ENCODE measurements at places on chromosomes 1 and 21.

GRCh38 chr1:229104654-229105053 lies 166.3 kb upstream of the RAB4A start:
- no peak for DNase-seq

DNA sequence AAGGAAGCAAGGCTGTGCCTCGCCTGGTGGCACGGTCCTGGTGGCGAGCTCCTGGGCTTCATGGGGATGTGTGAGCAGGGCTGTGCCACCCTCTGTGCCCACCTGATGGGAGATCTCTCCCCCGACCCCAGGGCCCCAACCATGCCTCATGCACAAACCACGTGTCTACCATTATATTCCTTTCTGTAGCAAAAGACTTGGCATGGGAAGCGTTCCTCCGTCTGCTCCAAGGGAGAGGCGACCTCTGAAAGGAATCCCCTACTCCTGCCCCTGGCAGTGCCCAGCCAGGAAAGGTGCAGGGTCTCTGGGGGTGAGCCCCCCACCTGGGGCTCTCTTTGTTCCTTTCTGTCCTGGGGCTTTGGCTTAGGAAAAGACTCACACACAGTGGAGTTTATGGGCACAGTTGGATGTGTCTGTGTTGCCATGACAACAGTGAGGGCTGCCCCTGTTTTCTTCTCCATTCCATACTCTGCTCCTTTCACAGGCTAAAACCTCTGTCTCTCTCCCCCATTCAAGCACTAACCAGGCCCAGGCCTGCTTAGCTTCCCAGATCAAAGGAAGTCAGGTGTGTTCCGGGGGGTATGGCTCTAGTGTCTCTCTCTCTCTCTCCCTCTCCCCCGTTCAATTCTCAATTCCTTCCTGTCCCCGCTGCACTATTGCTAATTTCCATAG lies 21.4 kb upstream of the LRRN2 start:
- no peak for DNase-seq

GRCh38 chr1:246000638-246001015 lies 506.5 kb downstream of the SMYD3 start:
- no peak for DNase-seq

DNA sequence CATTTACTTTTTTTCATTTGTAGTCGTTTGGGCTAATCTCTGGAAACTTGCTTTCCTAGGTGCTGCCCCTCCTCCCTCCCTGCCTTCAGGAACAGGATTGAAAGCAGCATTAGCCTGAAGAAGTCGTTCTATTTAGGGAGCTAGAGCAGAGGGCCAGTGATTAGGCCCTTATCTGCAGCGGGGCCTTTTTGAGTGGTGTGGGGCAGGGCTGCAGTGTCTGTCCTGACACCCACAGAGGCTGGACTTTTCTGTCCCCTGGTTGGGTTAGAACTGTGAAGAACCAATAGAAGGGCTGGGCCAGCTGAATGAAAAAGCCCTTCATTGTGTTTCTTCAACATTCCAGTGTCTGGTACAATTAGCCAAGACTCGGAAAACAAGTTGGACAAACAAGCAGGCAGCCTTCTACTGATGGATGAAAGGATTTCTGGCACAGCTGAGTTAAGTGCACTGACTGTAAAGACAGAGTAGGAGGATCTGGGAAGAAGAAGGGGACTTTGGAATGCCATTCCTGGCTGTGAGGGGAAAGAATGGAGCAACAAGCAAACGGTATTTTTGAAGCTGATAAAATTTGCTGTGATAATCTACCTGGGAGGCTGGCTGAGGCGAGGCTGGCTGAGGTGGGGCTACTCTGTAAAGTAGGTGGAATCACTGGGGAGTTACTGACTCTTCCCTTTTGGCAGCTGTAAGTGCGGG lies 9.7 kb downstream of the MACF1 start:
- no peak for DNase-seq

- no peak for DNase-seq
Observed at GRCh38 chr1:93496520-93496919, 48.6 kb downstream of the FNBP1L start.

DNA sequence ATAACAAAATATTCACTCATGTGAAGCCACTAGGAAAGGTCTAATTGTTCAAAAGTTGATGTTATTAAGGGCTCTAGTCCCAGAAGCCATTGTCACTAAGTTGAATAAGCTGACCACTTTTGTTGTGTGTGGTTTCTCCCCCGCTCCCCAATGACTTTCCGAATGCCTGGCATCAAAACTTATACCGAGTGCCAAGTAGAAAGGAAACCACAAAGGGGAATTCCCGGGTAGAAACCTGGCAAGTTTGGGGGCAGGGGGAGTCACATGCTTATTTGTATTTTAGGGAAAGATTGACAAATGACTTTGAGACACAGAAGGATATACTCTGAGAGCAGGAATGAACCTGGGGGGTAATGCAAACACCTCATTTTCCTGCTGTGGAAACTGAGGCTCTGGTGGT lies 154.1 kb downstream of the TGFBR3 start:
- DNase-seq = no peak

All from memory B cell (primary cell).